ENCODE measurements at places on chromosomes 13 and 19. TPM values are rescaled to one million over a fixed set of nuclear protein-coding genes. Genes with fewer than 3 reads are reported as not detected.

The GSK3A gene
- total RNA-seq: 18.3 TPM

The TNNT1 gene
- total RNA-seq: 4.3 TPM

The LGALS14 gene
- not detected for total RNA-seq

The ZSCAN18 gene
- 50.7 TPM for total RNA-seq

The NLRP7 gene
- not detected for total RNA-seq

The ZNF8 gene
- 5.1 TPM for total RNA-seq

DNA sequence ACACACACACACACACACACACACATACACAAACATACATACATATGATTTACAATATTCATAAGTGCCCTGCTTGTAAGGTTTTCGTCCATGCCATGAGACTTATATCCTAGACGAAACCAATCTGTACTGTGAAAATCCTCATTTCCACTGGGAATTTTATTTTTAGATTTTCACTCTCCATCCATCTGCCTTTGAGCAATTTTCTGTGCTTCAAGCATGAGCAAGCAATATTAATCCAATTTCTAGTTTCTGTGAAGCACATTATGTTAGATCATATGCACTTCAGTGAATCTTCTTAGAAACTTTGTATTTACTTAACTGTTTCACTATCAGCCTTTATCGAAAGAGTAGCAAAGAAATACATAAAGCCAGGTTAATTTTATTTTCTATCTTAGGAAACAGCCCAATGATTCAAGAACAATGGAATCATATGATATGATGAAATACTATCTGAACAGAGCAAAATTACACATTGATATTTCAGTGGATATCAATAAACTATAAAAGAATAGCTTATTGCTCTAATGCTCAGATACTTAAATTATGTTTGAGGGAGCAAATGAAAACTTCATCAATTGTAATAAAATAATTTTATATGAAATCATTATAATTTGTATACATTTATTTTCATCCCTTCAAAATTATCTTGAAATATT lies 1100.7 kb upstream of the MIR17HG start:
- no peak for DNase-seq

DNA sequence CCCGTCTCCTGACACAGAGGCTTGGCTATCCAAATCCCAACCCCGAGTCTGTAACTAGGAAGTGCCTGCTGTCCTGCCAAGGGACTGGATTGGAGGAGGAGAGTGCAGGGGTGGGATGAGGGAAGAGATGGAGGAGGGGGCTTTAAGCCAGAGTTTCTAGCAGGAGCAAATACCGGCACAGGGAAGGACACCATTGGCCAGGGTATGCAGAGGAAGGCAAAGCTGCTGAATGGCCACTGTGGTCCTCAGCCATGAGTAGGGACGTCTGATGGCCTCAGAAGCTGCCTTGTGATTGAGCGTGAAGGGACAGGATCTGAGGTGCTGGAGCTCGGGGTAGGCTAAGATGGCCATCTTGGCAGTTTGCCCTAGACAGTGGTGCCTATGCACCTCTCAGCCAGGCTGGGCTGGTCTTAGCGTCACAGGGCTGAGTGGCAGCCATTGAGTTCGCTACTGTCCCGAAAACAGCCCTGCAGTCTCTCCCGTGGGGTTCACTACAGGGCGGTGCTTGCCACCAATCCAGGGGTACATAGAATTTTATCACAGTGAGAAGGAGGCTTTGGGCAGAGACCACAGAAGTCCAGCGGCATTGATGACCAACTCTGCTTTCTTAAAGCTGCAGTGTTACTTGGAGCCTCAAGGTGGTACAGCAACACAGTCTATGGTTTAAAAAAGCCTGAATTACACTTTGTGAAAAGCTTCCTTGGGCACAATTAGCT lies 61.8 kb downstream of the AKAP11 start:
- DNase-seq: peak; percentile 71

- DNase-seq: peak; percentile 28
These were observed 124.0 kb upstream of the RNF113B start for GRCh38 chr13:98300956-98301641.

DNA sequence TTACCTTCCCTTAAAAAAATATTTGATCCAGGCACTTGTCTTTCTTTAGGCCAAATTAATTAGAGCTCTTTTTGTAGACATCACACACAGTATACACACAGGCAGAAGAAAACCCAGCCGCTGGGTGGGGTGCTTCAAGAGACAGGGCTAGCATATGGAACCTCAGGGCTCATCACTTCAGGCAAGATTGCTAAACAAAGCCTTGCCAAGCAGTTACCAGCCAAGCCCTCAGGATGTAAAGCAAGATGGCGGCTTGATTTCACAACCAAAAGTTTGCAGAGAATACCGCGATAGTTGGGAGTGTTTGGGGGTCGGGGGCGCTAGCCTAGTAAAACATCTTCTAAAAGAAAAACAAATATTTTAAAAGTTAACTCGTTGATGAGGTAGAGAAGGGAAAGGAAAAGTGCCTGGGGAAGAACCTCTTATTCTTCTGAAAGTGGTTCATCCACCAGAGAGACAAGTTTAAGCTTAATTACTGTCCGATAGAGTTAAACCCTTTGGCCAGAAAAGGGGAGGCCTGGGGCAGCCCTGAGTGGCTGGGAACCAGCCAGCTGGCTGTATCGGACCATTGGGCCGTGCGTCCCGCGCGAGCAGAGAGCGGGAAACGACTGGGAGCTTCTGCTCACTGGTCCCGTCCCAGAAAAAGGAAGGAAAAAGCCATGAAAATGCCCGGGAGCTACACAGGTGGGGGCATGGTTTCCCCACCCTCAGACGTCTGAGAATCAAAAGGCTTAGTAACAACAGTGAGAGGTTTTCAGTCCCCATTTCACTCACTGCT lies 254.9 kb upstream of the PCDH20 start:
- DNase-seq: no peak

DNA sequence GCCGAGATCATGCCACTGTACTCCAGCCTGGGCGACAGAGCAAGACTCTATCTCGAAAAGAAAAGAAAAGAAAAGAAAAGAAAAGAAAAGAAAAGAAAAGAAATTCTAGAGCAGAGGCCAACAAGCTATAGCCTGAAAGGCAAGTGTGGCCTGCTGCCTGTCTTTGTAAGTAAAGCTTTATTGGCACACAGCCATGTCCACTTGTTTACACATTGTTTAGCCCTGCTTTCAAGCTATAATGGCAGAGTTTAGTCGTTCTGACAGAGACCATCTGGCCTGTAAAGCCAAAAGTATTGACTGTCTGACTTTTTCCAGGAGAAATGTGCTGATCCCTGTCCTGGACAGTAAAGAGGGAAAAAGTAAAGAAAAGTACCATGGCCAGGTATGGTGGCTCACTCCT lies 18.3 kb downstream of the NWD1 start:
- peak; percentile 15 for DNase-seq

- DNase-seq: peak; percentile 96
These were observed 552 bp upstream of the GRWD1 start for GRCh38 chr19:48445256-48445605.

DNA sequence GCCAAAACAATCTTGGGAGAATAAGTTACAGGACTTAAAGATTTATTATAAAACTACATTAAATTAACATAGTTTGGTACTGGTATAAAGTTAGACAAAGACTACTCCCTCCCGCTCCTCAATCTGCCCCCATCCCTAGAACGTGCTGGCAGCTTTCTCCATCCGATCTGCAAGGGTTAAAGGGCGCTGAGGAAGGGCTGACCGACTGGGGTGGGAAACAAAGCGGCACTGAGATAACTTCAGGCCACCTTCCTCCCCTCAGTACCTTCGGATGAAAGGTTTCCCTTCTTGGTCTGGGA lies 790 bp upstream of the SUGT1 start:
- DNase-seq: no peak

- DNase-seq: no peak
These were observed 2.2 kb downstream of the C13orf46 start for GRCh38 chr13:113971471-113972231.

GRCh38 chr19:4987256-4987655 lies 18.3 kb downstream of the KDM4B start:
- peak; percentile 25 for DNase-seq

- DNase-seq: peak; percentile 46
These were observed 129.8 kb downstream of the DLEU7 start for GRCh38 chr13:50713523-50714248.

DNA sequence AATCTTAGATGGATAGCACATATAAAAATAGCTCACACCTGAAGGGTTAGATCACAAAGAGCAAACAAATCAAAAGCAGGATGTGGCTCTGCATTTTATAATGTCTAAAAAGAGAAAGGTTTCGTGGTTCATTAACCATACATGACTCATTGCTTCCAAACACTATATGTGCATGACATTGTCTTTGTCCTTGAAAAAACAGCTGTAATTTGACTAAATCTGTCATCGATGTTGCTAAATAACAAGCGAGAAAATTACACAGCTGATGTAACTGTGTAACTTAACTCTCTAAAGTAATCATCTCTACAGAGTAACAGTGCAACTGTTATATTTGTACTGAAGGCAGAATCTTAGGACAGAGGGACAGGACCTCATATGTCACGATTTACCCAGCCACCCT lies 383.1 kb upstream of the GPC6 start:
- DNase-seq: peak; percentile 60

DNA sequence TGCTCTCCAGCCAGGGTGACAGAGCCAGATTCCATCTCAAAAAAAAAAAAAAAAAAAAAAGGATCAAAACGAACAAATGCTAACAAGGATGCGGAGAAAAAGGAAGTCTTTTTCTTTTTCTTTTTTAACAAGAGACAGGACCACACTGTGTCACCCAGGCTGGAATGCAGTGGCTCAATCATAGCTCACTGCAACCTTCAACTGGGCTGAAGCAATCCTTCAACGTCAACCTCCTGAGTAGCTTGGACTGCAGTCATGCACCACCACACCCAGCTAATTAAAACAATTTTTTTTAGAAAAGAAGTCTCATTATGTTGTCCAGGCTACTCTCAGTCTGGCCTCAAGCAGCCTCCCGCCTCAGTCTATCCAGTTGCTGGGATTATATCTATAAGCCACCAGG lies 20.8 kb upstream of the OR7A17 start:
- DNase-seq: no peak

GRCh38 chr19:10832939-10833296 lies 3.1 kb downstream of the TMED1 start:
- DNase-seq: no peak

DNA sequence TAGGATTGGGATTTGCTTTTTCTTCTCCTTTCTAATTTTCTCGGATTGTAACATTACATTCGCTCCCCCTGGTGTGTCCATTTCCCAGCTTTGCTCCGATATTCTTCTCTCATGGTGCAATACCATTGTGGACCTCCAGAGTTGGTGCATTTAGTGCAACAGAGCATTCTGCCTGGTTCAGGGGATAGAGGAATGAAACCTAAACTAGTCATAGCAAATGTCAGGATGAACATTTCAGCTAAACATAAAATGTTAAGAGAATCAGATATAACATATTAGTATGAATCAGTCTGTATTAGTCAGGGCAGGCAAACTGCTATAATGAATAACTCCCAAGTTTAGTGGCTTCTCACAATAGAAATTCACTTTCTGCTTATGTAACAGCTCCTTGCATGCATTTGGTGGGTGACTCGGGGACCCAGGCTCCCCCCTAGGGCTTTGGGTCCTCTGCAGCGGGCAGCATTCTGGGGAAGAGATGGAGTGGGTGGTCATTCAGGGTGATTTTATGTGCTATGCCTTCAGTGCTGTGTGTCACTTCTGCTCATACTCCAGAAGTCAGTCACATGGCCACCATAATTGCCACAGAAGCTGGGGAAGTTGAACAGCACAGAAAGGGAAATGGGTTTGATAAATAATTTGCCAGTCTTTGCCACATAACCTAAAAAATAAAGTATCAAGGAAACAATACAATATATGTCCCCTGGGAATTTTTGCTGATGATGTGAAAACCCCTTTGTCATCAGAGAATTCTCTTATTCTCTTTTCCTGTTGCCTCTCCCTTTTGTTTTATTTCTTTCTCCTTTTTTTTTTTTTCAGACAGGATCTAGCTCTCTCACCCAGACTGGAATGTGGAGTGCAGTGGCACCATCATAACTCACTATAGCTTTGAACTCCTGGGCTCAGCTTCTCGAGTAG lies 111.0 kb downstream of the HSPH1 start:
- DNase-seq: peak; percentile 52
